ENCODE measurements at places on chromosomes 7 and 10.

DNA sequence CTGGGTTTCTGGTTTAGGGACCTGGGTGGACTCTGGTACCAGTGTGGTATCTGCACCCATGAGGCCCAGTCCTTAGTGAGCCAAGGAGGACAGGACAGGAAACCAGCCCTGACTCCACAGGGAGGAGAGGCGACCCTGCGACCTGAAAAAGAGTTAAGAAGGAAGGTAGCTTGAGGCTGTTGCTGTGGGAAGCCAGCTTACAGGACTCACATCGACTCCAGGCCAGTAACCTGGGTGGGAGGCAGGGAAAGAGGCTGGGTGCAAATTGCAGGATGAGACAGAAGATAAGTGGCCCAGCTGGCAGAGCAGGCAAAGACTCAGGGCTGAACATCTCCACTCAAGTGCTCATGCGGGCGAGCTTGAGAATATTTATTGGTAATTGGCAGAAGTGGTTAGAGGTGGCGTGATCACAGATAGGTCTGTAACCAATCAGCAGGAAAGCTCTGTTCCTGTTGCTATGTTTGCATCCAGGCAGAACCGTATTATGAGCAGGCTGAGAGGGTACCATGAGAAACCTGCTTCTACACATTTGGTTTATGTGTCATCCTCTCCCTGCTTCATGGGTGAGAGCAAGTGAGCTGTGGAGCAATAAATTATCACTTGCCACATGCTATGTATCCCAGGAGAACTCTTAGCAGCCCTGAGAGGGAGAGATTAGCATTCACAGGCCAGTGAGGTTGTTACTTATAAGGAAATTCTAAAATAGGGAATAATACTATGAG is 11.0 kb downstream of the TLL2 start:
- no peak for DNase-seq

DNA sequence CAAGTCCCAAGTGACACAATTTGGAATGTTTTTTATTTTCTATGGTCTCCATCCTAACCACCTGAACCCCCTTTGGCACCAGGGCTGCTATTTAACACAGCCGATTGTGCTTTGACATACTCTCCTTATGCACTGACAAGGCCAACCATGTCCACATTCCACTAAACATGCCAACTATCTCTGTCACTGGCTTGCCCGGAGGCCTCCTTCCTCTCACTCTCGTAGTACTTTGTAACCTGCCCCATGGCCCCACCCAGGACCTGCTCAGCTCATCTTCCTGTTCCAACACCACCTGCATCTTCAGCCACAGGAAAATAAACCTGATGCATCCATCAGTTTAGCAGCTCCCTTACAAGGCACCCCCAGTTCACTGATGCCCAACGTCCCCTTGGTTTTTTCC is 63.1 kb downstream of the GPAM start:
- no peak for DNase-seq

DNA sequence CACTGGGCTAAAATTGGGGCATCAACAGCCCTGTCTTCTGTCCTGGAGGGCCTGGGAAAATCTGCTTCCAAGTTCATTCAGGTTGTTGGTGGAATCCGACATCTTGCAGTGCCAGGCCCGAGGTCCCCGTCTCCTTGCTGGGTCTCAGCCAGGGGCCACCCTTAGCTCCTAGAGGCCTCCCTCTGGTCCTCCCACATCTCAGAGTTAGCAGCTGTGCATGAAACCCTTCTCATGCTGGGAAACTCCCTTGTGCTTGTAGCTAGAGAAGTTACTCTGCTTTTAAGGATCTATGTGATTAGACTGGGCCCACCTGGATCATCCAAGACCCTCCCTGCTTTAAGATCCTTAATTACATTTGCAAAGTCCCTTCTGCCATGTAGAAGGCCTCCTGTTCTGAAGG is 15.3 kb downstream of the HIP1 start:
- DNase-seq = no peak

DNA sequence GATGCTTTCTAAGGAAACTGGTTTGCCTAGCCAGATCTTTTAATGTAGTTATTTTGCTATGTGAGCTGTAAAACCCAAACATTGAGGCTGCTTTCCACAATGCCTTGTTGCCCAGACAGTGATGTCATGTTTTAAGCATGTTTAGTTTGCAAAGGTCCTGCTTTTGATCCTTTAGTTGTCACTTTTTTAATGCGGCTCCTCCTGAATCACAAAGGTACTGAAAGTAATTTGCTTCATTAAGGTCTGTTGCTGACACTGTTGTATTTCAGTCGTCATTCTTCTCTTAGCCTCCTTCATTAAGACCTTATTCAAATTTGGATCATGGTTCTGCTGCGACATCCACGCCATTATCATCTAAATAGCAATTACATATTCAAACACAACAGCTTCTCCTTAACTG is 10.6 kb downstream of the RPA3 start:
- peak; percentile 34 for DNase-seq

- peak; percentile 64 for DNase-seq
These were observed 99.6 kb upstream of the DIP2C start for GRCh38 chr10:788796-789748.

- DNase-seq = no peak
These were observed 233.7 kb upstream of the PHYHIPL start for GRCh38 chr10:58942724-58943123.

DNA sequence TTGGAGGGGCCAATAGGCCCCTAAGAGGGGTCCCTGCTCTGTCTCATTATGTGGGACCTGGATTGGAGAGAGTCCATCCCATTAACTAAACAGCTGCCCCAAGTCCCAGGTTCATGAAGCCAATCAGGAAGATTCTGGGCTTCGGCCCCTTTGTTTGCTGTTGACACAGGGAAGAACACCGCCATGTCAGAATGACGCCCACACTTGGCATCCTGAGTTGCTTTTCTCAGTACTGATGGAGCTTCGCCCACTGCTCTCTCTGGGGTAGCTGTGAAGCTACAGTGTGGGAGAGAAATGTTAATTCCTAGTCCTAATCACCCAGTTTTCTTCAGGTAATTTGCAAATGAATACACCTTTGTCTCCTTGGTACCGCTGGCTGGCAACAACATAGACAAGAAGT is 264.7 kb downstream of the GLRX3 start:
- DNase-seq = no peak

GRCh38 chr7:27916372-27916771 is 176.4 kb downstream of the TAX1BP1 start:
- DNase-seq = no peak

GRCh38 chr10:102767428-102768160 is 23.8 kb downstream of the WBP1L start:
- no peak for DNase-seq

DNA sequence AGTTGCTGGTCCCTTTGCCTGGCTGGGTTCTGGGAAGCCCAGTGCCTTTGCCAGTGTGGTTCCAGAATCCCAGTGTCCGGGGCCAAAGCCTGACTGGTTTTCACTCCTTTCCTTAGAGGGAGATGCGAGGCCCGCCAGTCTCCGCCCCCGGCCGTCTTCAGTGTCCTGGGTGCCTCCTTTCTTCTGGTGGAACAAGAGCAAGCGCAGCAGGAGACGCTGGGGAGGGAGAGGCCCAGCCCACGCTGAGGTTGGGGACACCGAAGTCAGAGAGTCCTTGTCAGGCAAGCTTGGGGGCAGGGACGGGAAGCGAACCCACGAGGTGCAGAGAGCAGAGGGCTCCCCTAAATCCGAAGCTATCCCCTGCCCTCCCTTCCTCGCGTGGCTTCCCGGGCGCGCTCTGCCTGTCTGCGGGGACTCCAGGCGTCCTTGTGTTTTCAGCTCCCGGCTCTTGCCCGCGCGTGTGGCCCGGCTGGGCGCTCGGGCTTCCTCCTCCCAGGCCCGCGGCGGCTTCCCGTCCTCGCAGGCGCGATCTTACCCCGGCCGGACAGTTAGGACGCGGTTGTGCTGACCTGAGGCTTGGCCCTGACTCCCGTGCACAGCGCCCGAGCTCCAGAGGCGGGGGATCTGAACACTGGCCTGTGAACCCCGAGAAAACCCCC is 60.6 kb upstream of the UBE3C start:
- DNase-seq = no peak

- DNase-seq = no peak
These were observed 23.3 kb upstream of the STEAP2 start for GRCh38 chr7:90188281-90188680.

DNA sequence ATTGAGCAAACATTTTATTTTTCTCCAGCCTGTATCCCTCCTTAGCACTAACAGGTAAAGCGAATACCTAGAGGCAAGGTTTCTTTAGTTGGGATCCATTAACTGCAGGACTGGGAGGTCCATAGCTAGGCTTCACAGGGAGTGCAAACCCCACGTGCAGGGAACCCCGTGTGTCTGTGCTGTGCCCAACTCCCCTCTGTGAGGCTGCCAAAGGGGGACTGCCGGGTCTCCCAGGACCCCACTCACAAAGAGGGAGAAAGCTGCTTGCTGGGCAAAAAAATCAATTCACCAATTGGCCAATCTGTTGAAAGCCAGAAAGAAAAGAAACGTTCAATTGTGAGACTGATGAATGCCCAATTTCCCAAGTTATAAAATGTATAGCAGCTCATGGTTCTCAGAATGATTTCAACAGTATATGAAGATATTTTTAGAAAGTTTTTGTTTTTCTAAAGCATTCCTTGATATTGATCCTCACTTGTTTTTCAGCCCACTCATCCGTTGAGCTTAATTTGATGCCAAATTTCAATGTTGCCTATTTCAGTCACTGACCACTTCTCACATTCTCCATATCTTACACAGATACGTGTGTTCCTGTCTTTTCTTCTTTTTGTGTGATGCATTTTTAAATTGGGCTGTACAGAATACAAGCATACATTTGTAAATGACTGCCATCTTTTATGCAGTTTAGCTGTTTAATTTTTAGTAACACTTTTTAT is 202.7 kb upstream of the PRSS58 start:
- DNase-seq = peak; percentile 46

GRCh38 chr10:74738542-74738941 is 87.9 kb upstream of the KAT6B start:
- no peak for DNase-seq

- no peak for DNase-seq
These were observed 41.7 kb downstream of the RGS10 start for GRCh38 chr10:119500821-119501220.

- DNase-seq = peak; percentile 16
These were observed 975 bp upstream of the USP54 start for GRCh38 chr10:73591935-73592699.

DNA sequence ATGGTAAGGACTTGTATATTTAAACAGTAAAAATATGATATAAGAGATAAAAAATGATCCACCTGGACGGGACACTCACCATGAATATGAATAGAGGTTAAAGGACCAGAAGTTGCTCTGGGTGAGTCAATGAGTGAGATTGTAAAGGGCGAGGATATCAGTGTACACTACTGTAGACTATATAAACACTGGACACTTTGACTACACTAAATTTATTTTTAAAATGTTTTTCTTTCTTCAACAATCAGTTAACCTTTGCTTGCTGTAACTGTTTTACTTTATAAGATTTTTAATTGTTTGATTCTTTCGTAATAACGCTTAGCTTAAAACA is 202.8 kb downstream of the VTI1A start:
- no peak for DNase-seq

GRCh38 chr7:23930312-23930711 is 220.3 kb downstream of the STK31 start:
- DNase-seq = no peak

DNA sequence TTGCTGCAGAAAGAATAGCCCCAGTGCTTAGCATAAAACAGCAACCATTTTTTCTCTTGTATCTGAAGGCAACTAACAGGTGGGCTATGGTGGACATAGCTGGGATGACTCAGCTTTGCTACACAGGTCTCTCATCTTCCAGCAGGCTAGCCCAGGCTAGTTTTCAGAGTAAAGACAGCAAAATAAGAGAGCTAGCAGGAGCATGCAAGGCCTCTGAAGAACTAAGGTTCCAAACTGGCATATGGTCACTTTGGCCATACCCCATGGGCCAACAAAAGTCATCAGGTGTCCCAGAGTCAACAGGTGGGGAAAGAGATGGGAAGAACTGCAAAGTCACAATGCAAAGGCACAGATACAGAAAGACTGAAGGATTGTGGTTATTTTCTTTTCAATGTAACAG is 571.6 kb upstream of the MGMT start:
- DNase-seq = no peak

DNA sequence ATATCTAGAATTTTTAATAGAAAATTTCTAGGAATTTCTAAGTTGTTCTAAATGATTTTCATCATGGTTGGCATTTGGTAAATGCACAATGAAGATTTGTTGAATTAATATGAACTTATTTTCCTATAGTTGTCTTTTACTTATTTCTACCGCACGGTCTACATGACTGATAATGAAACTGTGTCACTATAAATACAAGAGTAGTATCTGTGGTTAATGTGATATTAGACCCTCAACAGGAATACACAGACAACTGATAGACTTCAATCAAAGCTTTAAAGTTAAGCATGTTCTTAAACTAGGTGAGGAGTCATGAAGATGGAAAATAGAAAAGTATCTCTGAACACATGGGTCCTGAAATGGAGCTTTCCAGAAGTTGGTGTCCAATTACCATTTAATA is 297.9 kb upstream of the ETV1 start:
- DNase-seq = no peak

DNA sequence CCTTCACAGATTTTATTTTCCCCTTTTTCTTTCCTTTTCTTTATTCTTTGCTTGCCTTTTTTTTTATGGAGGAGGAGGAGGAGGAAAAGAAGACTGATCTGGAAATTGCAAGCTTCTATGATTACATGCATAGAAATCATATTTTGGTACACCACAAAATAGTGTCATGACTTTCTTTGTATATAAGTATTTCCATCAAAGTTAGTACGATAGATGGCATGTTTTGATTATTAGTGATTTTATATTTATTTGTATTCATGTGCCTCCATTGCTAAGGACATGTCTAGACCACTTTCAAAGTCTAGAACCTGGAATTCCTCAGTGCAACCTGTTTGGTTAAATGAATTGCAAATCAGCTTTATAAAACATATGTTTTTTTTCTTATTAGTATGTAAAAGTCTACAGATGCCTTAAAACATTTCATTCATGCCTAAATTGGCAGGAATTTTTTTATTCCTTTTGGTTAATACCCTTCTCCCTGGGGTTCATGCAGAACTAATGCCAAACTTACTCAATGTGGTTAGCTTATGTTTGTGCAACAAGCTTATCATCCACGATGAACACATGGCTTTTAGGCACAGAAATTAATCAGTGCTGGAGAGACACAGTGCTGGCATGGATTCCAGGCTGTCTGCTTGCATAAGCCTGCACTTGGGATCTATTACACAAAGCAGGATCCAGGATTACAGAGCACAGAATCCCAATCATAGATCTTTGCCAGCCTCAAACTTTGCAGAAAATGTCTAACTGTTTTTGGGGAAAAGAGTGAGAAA is 213.1 kb downstream of the CHRM2 start:
- peak; percentile 100 for DNase-seq

DNA sequence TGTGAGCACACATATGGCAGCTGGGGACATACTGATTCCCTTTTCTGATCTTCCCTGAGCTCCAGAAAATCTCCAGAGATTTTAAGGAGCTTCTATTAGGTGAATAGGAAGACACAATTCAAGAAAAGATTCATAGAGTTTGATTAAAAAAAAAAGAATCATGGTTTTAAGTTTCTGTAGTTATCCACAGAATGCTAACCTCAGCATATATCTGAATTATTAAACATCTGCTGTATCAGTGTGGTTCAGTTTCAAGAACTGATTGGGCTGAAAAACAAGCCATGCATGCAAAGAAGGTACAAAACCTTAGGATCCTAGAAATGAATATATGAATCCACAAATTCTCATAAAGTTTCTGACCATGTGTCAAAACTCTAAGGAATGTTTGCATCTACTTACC is 94.1 kb upstream of the ZNF438 start:
- DNase-seq = no peak

GRCh38 chr10:75400771-75401568 is 594 bp downstream of the ZNF503 start:
- peak; percentile 43 for DNase-seq

Measured in fibroblast of the aortic adventitia (primary cell).